ENCODE measurements at places on chromosomes 4 and X. TPM values are rescaled to one million over a fixed set of nuclear protein-coding genes. Genes with fewer than 3 reads are reported as not detected.
A peak's percentile ranks its signal among the peaks of the same experiment; 100 is the strongest.

Gene AADAT
- total RNA-seq = 2.7 TPM

Gene PHEX
- 1.0 TPM for total RNA-seq

DNA sequence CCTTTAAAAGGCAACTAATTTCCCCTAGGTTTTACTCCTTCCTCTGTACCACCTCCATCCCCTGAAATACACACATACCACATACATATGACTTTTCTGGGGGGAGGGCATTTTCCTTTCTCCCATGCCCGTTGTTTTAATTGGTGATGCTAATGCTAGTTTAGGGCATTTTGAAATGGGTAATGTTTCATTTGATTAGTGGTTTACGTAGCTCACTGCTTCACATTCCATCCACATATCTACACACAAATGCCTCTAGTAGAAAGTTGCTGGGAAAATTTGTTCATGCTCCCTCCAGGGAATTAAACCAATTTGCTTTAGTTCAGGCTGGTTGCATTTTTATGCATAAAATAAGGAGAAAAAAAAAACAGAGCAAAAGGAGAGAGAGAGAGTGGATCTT, 231.2 kb downstream of the FRAS1 start:
- no peak for DNase-seq
- H3K4me3 ChIP-seq = no peak overlapping the region
- H3K36me3 ChIP-seq = no peaks in the 10 kb centered on the region
- no peak overlapping the region for H3K27ac ChIP-seq

GRCh38 chr4:56250776-56251175, 136.5 kb downstream of the AASDH start:
- H3K27me3 ChIP-seq = peaks cover 30% of the 10 kb centered on the region
- H3K4me1 ChIP-seq = no peaks in the 10 kb centered on the region
- DNase-seq = no peak
- H3K36me3 ChIP-seq = no peaks in the 10 kb centered on the region
- H3K4me3 ChIP-seq = no peak overlapping the region
- H3K27ac ChIP-seq = no peak overlapping the region

DNA sequence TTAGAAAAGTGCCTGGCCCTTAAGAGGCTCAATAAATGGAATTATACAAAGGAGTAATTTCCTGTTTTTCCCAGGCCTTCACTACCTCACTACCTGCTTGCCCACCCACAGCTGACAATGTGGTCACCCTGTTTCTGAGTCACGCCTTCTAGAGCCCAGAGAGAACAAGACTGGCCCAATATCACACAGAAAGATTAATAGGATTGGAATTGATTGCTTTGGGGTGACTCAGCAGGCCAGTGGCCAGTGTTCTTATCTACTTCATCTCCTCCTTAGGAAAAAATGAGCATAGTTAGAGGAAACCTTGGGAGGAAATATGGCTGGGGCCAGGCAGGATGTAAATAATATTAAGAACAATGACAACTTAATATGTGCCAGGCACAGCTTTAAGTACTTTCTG, 4.5 kb upstream of the FGF16 start:
- DNase-seq = peak; percentile 92
- H3K27ac ChIP-seq = peak overlapping the region; percentile 91
- H3K4me1 ChIP-seq = peaks cover 32% of the 10 kb centered on the region

GRCh38 chr4:244471-244870, 60.8 kb downstream of the ZNF732 start:
- no peaks in the 10 kb centered on the region for H3K27me3 ChIP-seq
- DNase-seq = peak; percentile 58
- no peak overlapping the region for H3K27ac ChIP-seq
- H3K4me1 ChIP-seq = no peaks in the 10 kb centered on the region
- no peaks in the 10 kb centered on the region for H3K36me3 ChIP-seq

- H3K27me3 ChIP-seq = no peaks in the 10 kb centered on the region
- H3K27ac ChIP-seq = no peak overlapping the region
- H3K36me3 ChIP-seq = no peaks in the 10 kb centered on the region
- no peak overlapping the region for H3K4me3 ChIP-seq
- peaks cover 36% of the 10 kb centered on the region for H3K4me1 ChIP-seq
Observed at GRCh38 chrX:97402903-97403302, 519.2 kb downstream of the RPA4 start.

DNA sequence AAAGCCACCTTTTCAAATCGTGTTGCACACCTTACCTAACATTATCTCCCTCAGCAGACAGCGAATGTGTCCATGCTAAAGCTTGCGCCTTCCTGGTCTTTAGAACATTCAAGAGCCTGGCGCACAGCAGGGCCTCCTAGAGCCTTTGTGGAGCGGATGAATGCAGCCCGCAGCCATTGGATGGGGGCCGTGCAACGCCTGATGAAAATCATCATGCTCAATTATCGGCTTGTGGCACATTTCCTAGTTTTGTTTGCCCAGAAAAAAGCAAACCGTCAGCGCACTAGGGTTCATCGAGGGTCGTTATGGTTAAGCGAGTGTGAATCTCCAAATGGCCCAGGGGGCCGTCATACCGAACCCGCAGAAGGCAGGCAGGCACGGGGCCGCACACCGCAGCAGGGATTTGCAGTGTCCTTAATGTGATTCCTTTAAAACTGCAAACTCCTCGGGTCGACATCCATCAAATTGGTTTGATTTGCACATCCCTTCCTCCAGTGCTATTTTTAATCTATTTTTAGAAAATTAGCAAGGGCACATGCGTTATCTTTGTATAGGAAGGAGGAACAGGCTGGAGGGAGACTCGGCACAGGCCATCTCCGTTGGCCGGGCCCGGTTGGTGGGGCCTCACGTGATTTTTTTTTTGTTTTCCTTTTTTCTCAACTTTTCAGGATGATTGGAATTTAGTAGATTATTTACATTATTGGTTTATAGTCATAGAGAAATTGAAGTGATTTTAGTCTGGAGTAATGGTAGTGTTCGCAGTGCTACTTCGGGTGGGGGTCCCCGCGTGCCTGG, 53.1 kb downstream of the ABLIM2 start:
- no peaks in the 10 kb centered on the region for H3K27me3 ChIP-seq
- no peaks in the 10 kb centered on the region for H3K36me3 ChIP-seq
- H3K4me3 ChIP-seq = no peak overlapping the region
- no peak for DNase-seq
- no peak overlapping the region for H3K27ac ChIP-seq

DNA sequence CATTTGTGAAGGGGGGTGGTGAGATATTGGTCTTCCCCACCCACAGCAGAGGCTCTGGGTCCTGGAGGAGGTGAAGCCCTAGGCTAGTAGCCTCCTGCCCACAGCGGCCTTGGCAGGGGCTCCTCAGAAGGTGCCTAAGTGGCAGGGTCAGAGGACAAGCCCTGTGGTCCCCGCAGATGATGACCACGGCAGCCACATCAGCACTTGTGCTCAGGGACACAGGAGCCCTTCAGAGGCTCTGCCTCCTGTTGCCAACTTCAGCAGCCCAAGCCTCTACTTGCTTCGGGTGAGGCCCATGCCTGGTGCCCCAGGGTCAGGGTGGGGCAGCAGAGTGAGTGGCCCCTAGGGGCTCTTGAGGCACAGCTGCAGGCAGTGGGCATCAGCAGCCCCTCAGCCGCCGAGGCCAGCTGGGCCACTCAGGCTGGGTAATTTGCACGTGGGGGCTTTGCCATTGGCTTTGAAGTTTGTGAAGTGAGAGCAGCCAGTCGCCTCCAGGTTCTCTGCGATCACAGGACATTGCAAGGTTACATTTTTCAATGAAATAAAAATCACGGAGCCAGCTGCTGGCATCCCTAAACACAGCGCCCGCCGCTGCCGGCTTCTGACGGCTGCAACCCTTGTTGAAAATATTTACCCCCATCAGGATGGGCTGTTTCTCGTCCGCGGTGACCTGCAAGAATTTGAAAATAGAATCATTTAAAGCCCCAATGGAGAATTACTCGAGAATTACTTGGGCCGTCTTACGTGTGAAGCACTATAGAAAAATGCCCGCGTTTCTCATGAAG, 108.5 kb downstream of the HMX1 start:
- H3K4me1 ChIP-seq = no peaks in the 10 kb centered on the region
- DNase-seq = no peak
- no peak overlapping the region for H3K27ac ChIP-seq
- no peak overlapping the region for H3K4me3 ChIP-seq
- H3K36me3 ChIP-seq = no peaks in the 10 kb centered on the region
- H3K27me3 ChIP-seq = peaks cover 13% of the 10 kb centered on the region

DNA sequence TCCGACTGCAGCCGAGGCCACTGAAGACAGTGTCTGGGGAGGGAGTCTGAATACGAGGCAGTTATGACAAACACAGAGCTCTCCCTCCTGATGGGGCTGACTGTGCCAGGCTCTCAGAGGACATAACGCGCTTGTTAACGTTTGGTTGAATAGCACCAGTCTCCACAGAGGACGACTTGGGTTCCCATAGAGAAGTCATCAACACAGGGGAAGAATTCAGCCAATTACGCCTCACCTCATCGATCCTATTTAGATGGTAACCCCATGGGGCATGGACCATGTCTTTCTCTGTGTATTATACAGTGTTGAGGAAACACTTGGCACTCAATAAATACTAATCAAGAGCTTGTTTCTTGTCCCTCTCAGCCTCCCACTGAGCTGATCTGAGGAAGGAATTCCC, 642.6 kb upstream of the LCORL start:
- no peaks in the 10 kb centered on the region for H3K4me1 ChIP-seq
- H3K27ac ChIP-seq = no peak overlapping the region
- H3K36me3 ChIP-seq = no peaks in the 10 kb centered on the region
- no peak for DNase-seq
- H3K27me3 ChIP-seq = peaks cover 5% of the 10 kb centered on the region
- H3K4me3 ChIP-seq = no peak overlapping the region

DNA sequence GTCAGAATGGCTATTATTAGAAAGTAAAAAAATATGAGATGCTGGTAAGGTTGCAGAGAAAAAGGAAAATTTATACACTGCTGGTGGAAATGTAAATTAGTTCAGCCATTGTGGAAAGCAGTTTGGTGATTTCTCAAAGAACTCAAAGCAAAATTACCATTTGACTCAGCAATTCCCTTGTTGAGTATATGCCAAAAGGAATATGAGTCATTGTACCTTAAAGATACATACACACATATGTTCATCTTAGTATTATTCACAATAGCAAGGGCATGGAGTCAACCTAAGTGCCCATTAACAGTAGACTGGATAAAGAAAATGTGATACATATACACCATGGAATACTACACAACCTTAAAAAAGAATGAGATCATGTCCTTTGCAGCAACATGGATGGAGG, 148.2 kb downstream of the COMMD8 start:
- H3K36me3 ChIP-seq = no peaks in the 10 kb centered on the region
- H3K27ac ChIP-seq = no peak overlapping the region

- DNase-seq = peak; percentile 64
- peaks cover 17% of the 10 kb centered on the region for H3K4me1 ChIP-seq
- H3K27me3 ChIP-seq = no peaks in the 10 kb centered on the region
Observed at GRCh38 chrX:120514236-120514635, 45.1 kb upstream of the LAMP2 start.

GRCh38 chrX:143663755-143664154, 27.9 kb upstream of the SLITRK4 start:
- no peak for DNase-seq
- no peaks in the 10 kb centered on the region for H3K27me3 ChIP-seq
- no peak overlapping the region for H3K4me3 ChIP-seq
- no peak overlapping the region for H3K27ac ChIP-seq

DNA sequence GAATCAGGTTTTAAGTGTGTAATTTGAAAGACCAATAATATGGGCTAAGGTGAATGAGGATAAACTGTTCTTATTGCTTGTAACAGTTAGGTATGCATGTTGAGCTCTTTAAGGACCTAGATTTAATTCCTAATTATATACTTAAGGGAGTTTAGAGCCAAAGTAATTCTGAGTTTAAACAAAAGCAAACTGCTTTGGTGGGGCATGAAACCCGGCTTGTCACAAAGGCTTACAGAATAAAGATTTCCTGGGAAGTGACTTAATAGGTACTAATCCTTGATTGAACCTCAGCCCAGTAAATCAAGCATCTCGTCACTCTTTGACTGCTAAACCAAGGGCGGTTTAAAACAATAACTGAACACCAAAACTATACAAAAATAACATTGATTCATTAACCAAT, 1324.2 kb downstream of the RPA4 start:
- no peaks in the 10 kb centered on the region for H3K36me3 ChIP-seq
- H3K27me3 ChIP-seq = no peaks in the 10 kb centered on the region
- H3K4me1 ChIP-seq = peaks cover 11% of the 10 kb centered on the region
- H3K27ac ChIP-seq = no peak overlapping the region

DNA sequence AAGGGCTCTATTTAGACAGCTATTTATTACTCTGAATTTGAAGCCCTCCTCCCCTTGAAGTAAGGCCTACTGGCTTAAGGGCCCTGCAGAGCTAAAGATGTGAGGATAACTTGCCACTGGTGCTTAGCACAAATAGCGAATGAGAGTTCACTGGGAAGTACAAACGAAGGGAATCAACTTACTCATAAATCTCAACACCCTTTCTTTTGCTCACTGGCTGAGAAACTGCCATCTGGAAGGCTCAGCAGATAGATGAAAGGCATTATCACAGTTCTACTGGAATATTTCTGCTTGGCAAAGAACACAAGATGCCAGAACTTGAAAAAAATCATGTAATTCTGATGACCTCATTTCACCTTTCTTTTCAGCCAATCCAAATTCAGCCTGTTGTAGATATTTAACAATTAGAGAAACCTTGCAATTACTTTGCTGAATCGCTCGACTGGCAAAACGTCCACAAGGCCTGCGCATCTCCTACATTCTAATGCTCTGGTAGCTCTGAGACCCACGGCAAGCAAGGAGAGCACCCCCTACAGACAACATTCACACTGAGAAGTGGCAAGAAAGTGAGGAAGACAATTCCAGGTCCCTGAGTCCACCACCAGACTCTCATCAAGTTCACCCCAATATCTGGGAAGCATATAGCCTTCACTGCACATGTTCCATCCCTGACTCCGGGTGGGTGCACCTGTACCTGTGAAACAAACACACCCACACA, 27.5 kb downstream of the TSPAN5 start:
- H3K4me1 ChIP-seq = peaks cover 32% of the 10 kb centered on the region
- H3K27me3 ChIP-seq = no peaks in the 10 kb centered on the region
- DNase-seq = no peak
- H3K27ac ChIP-seq = no peak overlapping the region

- H3K4me1 ChIP-seq = peaks cover 17% of the 10 kb centered on the region
- H3K27me3 ChIP-seq = no peaks in the 10 kb centered on the region
- no peak for DNase-seq
- H3K36me3 ChIP-seq = no peaks in the 10 kb centered on the region
- H3K27ac ChIP-seq = no peak overlapping the region
Observed at GRCh38 chrX:133081990-133082389, 14.9 kb downstream of the USP26 start.

All from PC-3 (cell line).